ENCODE measurements at places on chromosomes 11 and 22.

DNA sequence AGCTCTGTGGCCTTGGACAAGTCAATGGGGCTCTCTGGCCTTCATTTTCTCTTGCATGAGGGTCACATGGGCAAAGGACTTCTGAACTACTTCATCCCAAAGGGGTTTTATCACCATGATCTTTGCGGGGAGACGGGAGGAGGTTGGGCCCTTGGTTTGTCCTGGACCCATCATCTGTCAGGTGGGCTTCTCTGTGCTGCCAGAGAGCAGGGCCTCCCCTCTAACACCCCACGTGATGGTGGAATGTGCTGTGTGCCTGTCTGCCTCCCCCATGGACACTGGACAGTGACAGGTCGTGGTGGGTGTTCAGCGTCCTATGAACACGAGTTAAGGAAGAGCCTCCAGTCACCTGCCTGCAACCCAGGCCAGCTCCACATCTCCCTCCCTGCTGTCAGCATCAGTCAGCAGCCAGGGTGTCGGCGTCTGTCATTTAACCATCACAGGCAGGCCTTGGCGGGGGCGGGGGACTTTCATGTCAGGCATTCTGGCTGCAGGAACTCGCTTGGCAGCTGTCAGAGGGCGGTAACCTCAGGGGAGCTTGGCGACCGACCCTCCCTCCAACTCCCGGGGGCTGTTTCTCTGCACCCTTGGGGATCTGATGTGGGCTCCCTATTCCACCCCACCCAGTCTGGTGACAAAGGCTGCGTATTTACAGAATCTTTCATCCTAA lies 2.6 kb upstream of the SUN2 start:
- DNase-seq = peak; percentile 95

DNA sequence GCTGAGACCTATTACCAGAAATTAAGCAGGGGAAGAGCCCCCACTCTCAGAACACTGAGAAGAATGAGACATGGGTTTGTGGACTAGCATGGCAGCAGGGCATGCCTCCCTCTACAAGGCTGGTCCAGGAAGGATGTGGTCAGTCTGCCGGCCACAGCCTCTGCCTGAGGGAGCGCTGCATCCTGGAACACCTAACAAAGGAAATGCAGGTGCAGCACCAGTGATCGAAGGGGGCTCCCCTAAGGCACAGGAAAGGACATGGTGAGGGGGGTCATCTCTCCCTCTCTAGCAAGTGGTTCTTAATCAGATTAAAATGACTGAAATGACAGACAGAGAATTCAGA lies 40.6 kb upstream of the ARL14EP start:
- DNase-seq = peak; percentile 73

GRCh38 chr22:23581260-23581650 lies 1.2 kb upstream of the IGLL1 start:
- no peak for DNase-seq

DNA sequence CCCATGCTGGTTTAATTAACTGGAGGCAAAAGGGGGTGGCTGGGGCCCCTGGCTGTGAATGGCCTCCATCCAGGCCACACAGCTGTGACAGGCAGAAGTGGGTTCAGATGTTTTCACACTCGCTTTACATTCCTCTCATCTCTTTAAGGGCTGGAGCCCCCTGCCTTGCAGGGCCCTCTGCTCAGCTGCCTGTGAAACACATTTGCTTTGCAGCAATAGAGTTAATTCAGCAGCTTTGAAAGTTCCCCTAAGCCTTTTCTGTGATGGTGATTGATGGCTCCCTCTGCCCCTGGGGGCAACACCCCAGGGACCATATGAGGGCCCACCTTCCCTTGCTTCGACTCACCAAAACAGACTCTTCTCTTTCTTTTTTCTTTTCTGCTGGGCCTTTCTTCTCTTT lies 139.3 kb downstream of the FEZ1 start:
- DNase-seq = no peak

DNA sequence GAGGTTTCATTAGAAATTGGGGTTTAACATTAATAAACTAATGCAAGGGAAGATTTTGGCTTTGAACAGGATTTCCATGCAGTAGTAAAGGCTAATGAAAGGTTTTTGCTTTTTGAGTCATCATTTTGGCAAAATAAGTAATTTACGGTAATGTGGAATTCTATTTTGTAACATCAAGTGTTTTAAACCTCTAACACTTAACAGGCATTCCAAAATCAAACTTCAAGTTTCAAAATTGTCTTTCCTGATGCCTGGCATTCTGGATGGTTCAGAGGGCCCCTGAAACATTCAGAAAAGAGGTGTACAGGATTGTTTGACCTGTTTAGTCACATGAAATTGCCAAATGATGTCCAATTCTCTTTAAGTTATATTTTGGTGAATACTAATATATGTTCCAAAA lies 90.4 kb upstream of the GNAZ start:
- DNase-seq = no peak

DNA sequence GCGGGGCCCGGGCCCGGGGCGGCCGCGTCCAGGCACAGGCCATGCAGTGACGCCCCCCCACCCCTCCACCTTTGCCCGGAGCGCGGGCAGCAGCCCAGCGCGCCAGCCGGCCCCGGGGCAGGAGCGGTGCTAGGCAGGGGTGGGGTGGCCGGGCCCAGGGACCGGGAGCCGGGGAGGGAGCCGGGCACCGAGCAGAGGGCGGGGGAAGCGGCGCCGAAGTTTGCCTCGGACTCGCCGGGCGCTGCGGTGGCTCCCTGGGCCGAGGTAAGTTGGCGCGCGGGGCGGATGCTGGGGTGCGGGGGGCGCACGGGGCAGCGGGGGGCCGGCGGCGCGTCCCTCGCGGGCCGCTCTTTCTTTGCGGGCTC lies 332 bp downstream of the TEAD1 start:
- peak; percentile 19 for DNase-seq

DNA sequence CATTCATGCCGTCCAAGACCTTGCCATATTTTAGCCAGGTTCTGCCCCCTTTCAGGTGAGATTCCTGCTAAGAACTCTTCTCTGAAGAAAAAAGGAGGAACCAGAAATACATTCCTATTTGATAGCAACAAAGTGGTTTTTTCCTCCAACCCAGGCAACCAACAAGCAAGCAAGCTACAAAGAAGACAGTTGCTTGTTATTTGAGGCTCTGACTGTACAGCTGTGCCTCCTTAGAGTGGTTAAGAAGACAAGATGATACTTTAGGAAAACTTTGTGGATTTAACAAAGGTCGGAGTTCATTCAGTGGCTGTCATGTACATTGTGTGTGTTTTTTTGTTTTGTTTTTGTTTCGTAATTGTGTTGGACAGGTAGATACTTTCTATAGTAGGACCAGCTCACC lies 21.7 kb downstream of the TEAD1 start:
- DNase-seq = no peak

- DNase-seq = peak; percentile 28
These were observed 826 bp upstream of the EEF1G start for GRCh38 chr11:62574363-62575071.

Data from activated CD8-positive, alpha-beta T cell treated with anti-CD3 and anti-CD28 coated beads for 36 hours (primary cell).